ENCODE measurements at places on chromosomes 4 and X. TPM values are rescaled to one million over a fixed set of nuclear protein-coding genes. Genes with fewer than 3 reads are reported as not detected.

DNA sequence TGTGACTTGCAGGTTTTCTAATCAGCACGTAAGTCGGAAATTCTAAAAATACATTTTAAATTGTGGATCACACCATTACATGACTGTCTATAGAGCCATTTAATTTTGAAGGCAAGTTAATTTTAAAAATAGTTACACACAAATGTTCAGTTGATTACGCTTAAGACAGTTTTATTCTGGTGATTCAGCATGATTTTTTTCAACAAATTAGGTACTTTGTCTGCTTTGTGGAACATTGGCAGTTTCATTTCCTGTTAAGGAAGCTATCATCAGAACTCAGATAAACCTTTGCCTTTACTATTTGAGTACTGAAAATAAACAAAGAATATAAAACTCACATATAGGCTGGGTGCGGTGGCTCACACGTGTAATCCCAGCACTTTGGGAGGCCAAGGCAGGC is 19.5 kb downstream of the SAT1 start:
- DNase-seq, result no peak

DNA sequence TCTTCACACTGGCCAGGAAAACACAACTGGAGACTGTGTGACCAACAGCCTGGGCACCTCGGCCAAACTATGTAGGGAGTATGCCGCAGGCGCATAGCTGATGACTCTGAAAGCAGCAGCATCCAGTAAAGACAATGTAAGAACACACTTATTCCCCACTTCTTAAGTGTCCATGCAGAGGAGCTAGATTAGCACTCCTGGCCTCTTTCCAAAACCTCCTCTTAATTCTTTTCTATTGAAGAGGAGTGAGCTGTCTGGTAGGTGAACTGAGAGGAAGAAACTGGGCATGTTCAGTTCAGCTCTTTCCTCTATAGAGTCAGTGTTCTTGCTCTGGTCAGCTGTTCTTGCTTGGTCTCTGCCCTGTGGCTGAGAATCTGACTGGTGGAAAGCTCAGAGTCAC is 21.1 kb downstream of the NMU start:
- DNase-seq, result no peak

- no peak for DNase-seq
These were observed 357.9 kb downstream of the PPP3CA start for GRCh38 chr4:100989401-100989800.

- no peak for DNase-seq
These were observed 76.2 kb upstream of the GRXCR1 start for GRCh38 chr4:42816189-42816879.

- no peak for DNase-seq
These were observed 220.7 kb downstream of the HS6ST2 start for GRCh38 chrX:132737743-132738142.

KLHL8 gene
- 7.4 TPM for total RNA-seq

MUC7 gene
- total RNA-seq, result not detected

All from dermis microvascular lymphatic vessel endothelial cell (primary cell).